ENCODE measurements at places on chromosomes 7 and 10.

DNA sequence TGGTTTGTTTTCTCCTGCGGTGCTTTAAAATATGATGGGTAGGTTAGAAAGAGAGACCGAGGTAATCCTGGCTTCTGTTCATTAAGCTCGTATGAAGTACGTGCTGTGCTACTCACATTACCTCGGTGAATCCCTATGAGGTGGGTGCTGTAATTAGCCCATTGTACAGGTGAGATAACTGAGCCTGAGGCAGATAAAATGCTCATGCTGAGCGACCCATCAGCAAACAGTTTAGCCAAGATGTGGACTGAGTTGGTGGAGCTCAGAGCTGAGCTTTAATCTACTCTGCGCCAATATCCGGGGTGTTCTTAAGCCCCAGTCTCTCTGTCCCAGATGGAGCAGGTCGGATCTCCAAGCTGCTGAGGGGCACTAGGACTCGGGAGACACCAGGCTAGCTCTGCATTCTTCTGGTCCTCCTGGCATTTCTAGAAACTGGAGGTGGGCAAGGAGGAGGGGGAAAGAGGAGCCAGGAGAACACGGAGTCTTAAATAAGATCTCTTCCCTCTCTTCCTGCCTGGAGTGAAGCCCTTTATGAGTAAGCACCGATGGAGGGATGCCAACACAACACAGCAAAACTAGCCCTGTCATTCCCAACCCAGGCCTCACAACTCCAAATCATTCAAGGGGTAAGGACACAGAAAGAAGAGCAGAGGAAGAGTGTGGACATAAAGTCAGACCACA is 458.5 kb downstream of the KCNMA1 start:
- DNase-seq = no peak

DNA sequence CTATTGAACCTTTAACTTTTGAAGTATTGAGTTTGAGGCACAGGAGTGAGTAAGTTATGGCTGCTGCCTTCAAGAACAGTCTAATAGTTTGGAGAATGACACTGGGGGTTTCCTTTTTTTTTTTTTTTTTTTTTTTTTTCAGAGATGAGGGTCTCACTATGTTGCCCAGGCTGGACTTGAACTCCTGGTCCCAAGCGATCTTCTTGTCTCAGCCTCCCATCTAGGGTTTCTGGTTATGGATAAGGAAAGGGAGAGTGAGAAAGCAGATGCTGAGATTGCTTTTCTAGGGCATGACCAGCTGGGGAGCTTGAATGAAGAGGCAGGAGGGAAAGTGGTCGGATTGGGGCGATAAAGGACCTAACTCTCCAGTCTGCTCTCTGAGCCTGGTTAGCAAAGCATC is 59.9 kb upstream of the BTRC start:
- DNase-seq = no peak

- no peak for DNase-seq
Observed at GRCh38 chr7:25503306-25503705, 275.0 kb upstream of the NPVF start.

- no peak for DNase-seq
Observed at GRCh38 chr7:46162609-46163008, 241.5 kb upstream of the IGFBP3 start.

GRCh38 chr10:5447056-5447455 is 34.7 kb downstream of the NET1 start:
- no peak for DNase-seq

GRCh38 chr7:90181485-90181884 is 27.2 kb downstream of the STEAP1 start:
- no peak for DNase-seq

GRCh38 chr7:27143023-27143949 is at the start of gene HOXA5:
Gene HOXA5 (minus strand): TSS chr7:27143681. CDS start chr7:27143607, 74 bp downstream.
- no peak for DNase-seq
